ENCODE measurements at places on chromosomes 1 and 21. TPM values are rescaled to one million over a fixed set of nuclear protein-coding genes. Genes with fewer than 3 reads are reported as not detected.

DNA sequence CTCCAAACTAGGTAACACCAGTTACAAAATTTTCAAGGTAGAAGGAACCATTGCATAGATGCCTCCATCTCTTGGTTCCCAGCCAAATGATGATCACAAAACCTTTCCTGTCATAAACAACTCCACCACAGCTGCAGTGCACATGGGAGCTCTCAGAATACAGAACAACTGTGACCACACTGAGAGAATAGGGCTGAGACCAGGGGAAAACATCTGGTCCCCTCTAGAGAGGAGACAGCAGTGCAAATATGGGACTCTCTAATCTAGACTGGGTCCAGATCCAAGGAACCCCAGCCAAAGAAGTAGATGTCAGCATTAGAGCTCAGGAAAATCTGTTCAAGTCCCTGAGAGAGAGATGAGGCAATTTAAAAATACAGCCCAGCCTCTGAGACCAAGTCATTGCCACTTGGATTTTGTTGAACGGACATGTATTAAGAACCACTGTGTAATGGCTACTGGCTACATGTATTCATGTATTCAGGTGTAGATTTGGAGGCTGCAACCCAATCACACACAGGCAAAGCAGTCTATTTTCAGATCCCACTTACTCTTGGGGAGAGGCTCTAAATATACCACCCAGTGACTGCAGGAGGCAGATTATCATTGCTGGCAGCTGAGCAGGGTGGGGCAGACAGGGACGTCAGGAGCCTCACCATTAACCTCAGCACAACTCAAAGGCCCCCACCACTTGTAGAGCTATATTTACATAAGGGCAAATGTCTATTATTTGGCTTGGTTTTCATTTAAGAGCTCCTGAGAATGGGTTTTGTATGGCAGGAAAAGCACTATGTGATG, 7.6 kb upstream of the RXRG start:
- H3K27ac ChIP-seq: no peak overlapping the region
- no peaks in the 10 kb centered on the region for H3K36me3 ChIP-seq
- H3K4me3 ChIP-seq: no peak overlapping the region
- DNase-seq: no peak
- H3K4me1 ChIP-seq: peaks cover 4% of the 10 kb centered on the region

GRCh38 chr21:28069450-28069923, 923.2 kb downstream of the LTN1 start:
- DNase-seq: no peak
- no peak overlapping the region for H3K27ac ChIP-seq
- no peaks in the 10 kb centered on the region for H3K36me3 ChIP-seq
- H3K27me3 ChIP-seq: no peaks in the 10 kb centered on the region
- H3K4me1 ChIP-seq: peaks cover 8% of the 10 kb centered on the region

GRCh38 chr1:146021050-146021445, 487 bp downstream of the HJV start:
- no peak overlapping the region for H3K27ac ChIP-seq
- H3K4me3 ChIP-seq: no peak overlapping the region
- H3K27me3 ChIP-seq: no peaks in the 10 kb centered on the region
- H3K4me1 ChIP-seq: peaks cover 6% of the 10 kb centered on the region

GRCh38 chr1:234315091-234315541, 58.1 kb upstream of the COA6 start:
- H3K4me1 ChIP-seq: no peaks in the 10 kb centered on the region
- H3K27me3 ChIP-seq: no peaks in the 10 kb centered on the region
- no peak overlapping the region for H3K27ac ChIP-seq
- H3K4me3 ChIP-seq: no peak overlapping the region
- no peaks in the 10 kb centered on the region for H3K36me3 ChIP-seq
- DNase-seq: no peak

- no peak overlapping the region for H3K27ac ChIP-seq
- no peaks in the 10 kb centered on the region for H3K4me1 ChIP-seq
- no peak overlapping the region for H3K4me3 ChIP-seq
- H3K27me3 ChIP-seq: no peaks in the 10 kb centered on the region
- no peaks in the 10 kb centered on the region for H3K36me3 ChIP-seq
- DNase-seq: no peak
Observed at GRCh38 chr1:24286246-24287010, 32.7 kb upstream of the GRHL3 start.

- H3K27me3 ChIP-seq: no peaks in the 10 kb centered on the region
- H3K4me3 ChIP-seq: no peak overlapping the region
- H3K36me3 ChIP-seq: no peaks in the 10 kb centered on the region
- H3K27ac ChIP-seq: no peak overlapping the region
Observed at GRCh38 chr1:37456614-37457013, 17.8 kb upstream of the ZC3H12A start.

GRCh38 chr1:221451741-221452140, 290.1 kb downstream of the DUSP10 start:
- no peak overlapping the region for H3K27ac ChIP-seq
- H3K27me3 ChIP-seq: no peaks in the 10 kb centered on the region
- H3K4me3 ChIP-seq: no peak overlapping the region
- DNase-seq: no peak
- H3K4me1 ChIP-seq: no peaks in the 10 kb centered on the region

DNA sequence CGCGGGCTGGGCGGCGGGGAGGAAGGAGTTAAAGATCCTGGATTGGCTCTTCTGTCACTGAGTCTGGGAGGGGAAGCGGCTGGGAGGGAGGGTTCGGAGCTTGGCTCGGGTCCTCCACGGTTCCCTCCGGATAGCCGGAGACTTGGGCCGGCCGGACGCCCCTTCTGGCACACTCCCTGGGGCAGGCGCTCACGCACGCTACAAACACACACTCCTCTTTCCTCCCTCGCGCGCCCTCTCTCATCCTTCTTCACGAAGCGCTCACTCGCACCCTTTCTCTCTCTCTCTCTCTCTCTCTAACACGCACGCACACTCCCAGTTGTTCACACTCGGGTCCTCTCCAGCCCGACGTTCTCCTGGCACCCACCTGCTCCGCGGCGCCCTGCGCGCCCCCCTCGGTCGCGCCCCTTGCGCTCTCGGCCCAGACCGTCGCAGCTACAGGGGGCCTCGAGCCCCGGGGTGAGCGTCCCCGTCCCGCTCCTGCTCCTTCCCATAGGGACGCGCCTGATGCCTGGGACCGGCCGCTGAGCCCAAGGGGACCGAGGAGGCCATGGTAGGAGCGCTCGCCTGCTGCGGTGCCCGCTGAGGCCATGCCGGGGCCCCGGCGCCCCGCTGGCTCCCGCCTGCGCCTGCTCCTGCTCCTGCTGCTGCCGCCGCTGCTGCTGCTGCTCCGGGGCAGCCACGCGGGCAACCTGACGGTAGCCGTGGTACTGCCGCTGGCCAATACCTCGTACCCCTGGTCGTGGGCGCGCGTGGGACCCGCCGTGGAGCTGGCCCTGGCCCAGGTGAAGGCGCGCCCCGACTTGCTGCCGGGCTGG, at the start of gene NPR1:
TSS of gene NPR1 (plus strand) at position 170 of the 818 bp plus-strand sequence. CDS start at position 591, 421 bp downstream.
- no peaks in the 10 kb centered on the region for H3K27me3 ChIP-seq
- H3K36me3 ChIP-seq: no peaks in the 10 kb centered on the region

GRCh38 chr1:78779831-78780230, 130.2 kb downstream of the IFI44 start:
- no peak overlapping the region for H3K27ac ChIP-seq
- H3K4me1 ChIP-seq: no peaks in the 10 kb centered on the region
- H3K36me3 ChIP-seq: no peaks in the 10 kb centered on the region
- no peak for DNase-seq
- no peaks in the 10 kb centered on the region for H3K27me3 ChIP-seq

DNA sequence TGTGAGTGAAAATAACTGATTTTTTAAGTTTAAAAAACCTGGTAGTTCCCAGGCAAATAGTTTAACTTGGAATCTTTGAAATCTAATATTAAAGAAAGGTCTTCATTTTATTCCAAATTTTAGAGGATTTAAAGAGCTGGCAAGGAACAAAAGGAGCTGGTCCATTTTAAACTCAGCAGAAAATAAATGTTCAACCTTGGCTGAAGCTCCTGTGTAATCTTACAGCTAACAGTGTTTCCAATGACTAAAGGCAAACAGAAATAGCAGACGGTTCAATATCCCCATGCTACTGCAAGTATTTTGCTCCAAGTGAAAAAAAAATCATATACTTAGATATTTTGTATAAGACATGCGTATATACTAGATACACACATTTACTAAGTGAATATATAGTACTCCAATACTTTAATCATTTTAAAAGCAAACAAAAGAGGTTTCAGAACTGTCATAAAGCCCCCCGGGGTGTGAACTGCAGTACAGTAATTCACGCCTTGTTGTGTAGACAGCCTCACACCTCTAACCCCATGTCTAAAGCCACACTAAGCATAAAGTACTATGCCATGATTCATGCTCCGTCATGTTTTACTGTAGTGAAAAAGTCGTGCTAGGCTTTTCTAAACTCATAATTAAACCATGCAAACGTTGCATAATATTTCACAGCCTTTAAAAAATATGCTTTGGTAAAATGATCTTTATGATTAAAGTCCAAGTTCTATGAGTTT, 132.2 kb downstream of the CLIC6 start:
- H3K4me1 ChIP-seq: no peaks in the 10 kb centered on the region
- DNase-seq: no peak
- no peak overlapping the region for H3K4me3 ChIP-seq
- no peaks in the 10 kb centered on the region for H3K27me3 ChIP-seq
- peaks cover 4% of the 10 kb centered on the region for H3K36me3 ChIP-seq

DNA sequence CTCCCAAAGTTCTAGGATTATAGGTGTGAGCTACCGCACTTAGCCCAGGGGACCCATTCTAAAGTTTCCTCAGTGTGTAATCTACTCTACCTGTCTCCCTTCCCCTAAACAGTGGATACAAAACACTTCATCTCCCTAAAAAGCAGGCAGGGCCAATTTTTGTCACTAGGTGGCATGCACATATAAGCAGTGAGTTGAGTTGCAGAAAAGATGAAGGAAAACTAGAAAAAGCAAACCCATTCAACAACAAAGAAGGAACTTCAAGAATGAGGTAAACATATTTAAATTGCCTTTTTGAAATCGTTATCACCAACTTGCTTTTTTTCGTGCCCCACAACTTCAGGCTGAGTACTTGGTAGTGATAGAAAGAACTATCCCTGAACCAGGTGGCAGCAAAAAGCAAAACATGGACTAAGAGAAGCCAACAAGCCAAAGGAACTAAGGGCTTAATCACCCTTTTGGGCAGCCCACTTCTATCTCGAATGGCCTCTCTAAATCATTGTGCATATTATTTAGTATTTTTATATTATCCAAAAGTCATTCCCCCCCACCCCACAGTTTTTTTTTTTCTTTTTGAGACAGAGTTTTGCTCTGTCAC, 19.7 kb upstream of the ALDH9A1 start:
- H3K4me3 ChIP-seq: no peak overlapping the region
- no peaks in the 10 kb centered on the region for H3K36me3 ChIP-seq
- no peaks in the 10 kb centered on the region for H3K4me1 ChIP-seq
- H3K27ac ChIP-seq: no peak overlapping the region
- peak; percentile 83 for DNase-seq

GRCh38 chr1:115325874-115326273, 12.2 kb downstream of the NGF start:
- no peaks in the 10 kb centered on the region for H3K27me3 ChIP-seq
- H3K4me1 ChIP-seq: no peaks in the 10 kb centered on the region
- no peak overlapping the region for H3K4me3 ChIP-seq
- H3K36me3 ChIP-seq: no peaks in the 10 kb centered on the region

- H3K27ac ChIP-seq: peak overlapping the region; percentile 79
- peaks cover 79% of the 10 kb centered on the region for H3K4me1 ChIP-seq
- H3K27me3 ChIP-seq: no peaks in the 10 kb centered on the region
Observed at GRCh38 chr1:45863218-45863617, 59.8 kb downstream of the MAST2 start.

DNA sequence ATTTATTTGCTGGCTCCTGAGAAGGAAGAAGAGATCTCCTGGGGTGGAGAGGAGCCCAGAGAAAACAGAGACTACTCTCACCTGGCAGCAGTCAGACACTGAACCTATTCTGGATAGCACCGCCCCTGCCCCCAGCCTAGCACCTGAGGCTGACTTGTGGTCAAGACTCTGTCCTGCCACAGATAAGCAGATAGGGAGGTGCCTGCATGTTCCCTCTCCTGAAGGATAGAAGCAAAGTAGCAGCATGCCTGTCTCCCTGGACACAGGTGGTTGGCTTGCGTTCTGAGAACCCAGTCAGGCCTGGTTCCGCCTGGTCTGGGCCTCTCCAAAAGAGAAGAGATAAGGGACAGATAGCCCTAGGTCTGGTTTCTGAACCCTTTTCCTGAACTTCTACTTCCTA, 1.3 kb upstream of the EFNA3 start:
- H3K4me3 ChIP-seq: no peak overlapping the region
- no peak overlapping the region for H3K27ac ChIP-seq
- H3K27me3 ChIP-seq: no peaks in the 10 kb centered on the region
- no peak for DNase-seq
- peaks cover 40% of the 10 kb centered on the region for H3K4me1 ChIP-seq

DNA sequence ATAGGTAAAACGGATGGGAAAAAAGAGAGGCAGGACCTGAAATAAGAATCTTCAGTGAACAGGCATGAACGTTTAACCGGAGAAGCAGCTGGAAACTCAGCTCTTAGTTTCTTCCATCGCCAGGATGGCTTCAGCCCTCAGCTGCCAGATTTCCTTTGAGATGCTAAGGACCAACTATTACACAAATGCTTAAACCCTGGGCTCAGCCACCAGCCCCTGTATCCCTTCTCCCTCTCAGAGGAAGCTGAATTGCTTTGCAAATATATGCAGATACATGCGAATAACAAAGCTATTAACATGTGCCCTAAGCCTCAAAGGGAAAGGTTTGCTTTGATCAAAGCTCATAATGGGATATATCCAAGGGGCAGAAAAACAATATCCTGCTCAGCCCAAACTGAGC, 515.1 kb downstream of the OMA1 start:
- H3K4me1 ChIP-seq: peaks cover 6% of the 10 kb centered on the region
- no peak overlapping the region for H3K27ac ChIP-seq
- no peaks in the 10 kb centered on the region for H3K27me3 ChIP-seq

- H3K4me3 ChIP-seq: no peak overlapping the region
- no peak for DNase-seq
- no peaks in the 10 kb centered on the region for H3K27me3 ChIP-seq
- no peak overlapping the region for H3K27ac ChIP-seq
- H3K4me1 ChIP-seq: no peaks in the 10 kb centered on the region
Observed at GRCh38 chr1:217096200-217096599, 373.0 kb upstream of the ESRRG start.

- no peak overlapping the region for H3K27ac ChIP-seq
- DNase-seq: peak; percentile 59
- H3K4me3 ChIP-seq: peak overlapping the region; percentile 64
- H3K27me3 ChIP-seq: no peaks in the 10 kb centered on the region
Observed at GRCh38 chr1:183022202-183023145, 746 bp upstream of the LAMC1 start.

GRCh38 chr1:17982197-17982596, 125.4 kb upstream of the IGSF21 start:
- H3K4me3 ChIP-seq: no peak overlapping the region
- no peaks in the 10 kb centered on the region for H3K36me3 ChIP-seq
- no peak overlapping the region for H3K27ac ChIP-seq
- peaks cover 8% of the 10 kb centered on the region for H3K4me1 ChIP-seq

GRCh38 chr1:160354388-160354985, 11.3 kb downstream of the NCSTN start:
- no peak overlapping the region for H3K27ac ChIP-seq
- no peak overlapping the region for H3K4me3 ChIP-seq
- H3K4me1 ChIP-seq: no peaks in the 10 kb centered on the region
- peak; percentile 69 for DNase-seq

GRCh38 chr1:155126556-155127104, 1.0 kb upstream of the EFNA1 start:
- DNase-seq: peak; percentile 55
- H3K36me3 ChIP-seq: no peaks in the 10 kb centered on the region
- H3K4me1 ChIP-seq: peaks cover 21% of the 10 kb centered on the region
- no peaks in the 10 kb centered on the region for H3K27me3 ChIP-seq
- H3K4me3 ChIP-seq: peak overlapping the region; percentile 37
- H3K27ac ChIP-seq: no peak overlapping the region

The LCE1F gene
- total RNA-seq: not detected

The PAX7 gene
- total RNA-seq: 0.07 TPM

The FOXD2 gene
- total RNA-seq: 0.07 TPM

The TBX15 gene
- total RNA-seq: not detected

The OR2T35 gene
- total RNA-seq: not detected

The LCE2C gene
- not detected for total RNA-seq

The CFAP141 gene
- total RNA-seq: not detected

The RIPPLY3 gene
- not detected for total RNA-seq

All from Karpas-422 (cell line).